ENCODE measurements at places on chromosomes 3 and 15.

DNA sequence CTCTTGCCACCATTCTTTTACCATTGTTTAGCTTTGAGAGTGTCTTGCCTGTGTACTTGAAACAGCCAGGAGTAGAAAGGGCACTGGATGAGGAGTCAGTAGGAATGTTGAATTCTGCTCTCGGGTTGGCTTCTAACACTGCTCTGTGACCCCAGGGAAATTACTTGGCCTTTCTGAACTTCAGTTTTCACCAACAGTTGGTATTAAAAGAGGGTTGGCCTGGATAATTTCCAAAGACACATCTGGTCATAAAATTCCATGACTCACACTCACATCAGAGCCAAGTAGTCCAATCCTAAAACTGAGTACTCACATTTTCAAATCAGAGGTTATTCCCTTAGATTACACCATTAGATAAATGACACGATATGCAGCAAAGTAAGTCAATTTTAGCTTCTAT lies 141.6 kb downstream of the ECT2 start:
- DNase-seq = no peak

GRCh38 chr15:48730506-48730905 lies 80.4 kb downstream of the CEP152 start:
- DNase-seq = no peak

GRCh38 chr3:194397757-194398312 lies 1.2 kb downstream of the GP5 start:
- DNase-seq = no peak

- no peak for DNase-seq
These were observed 7.5 kb upstream of the ANKDD1A start for GRCh38 chr15:64904189-64904588.

DNA sequence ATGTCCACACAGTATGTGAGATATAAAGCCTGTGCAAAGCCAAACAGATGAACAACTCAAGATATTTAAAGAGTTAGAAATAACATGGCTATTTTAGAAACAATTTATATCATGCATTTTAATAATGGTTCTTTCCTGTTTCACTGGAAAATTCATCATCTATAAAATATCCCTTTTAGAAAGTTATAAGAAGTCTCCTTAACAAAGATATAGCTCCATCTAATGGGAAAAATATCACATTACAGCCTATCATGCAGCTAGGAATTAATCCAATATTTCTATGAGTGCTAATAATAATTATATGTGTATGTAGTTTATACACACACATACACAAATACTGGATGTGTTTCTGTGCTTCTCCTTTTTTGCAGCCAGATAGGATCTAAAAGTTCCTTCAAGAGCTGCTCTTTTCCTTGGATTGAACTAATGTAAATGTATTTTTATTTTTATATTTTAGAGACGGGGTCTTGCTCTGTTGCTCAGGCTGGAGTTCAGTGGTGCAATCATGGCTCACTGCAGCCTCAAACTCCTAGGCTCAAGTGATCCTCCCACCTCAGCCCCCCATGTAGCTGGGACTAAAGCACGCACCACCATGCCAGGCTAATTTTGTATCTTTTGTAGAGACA lies 21.6 kb downstream of the RPL22L1 start:
- DNase-seq = no peak

- DNase-seq = no peak
These were observed 3.0 kb downstream of the KLF13 start for GRCh38 chr15:31329640-31330010.
